ENCODE measurements at places on chromosomes 12 and 14.

DNA sequence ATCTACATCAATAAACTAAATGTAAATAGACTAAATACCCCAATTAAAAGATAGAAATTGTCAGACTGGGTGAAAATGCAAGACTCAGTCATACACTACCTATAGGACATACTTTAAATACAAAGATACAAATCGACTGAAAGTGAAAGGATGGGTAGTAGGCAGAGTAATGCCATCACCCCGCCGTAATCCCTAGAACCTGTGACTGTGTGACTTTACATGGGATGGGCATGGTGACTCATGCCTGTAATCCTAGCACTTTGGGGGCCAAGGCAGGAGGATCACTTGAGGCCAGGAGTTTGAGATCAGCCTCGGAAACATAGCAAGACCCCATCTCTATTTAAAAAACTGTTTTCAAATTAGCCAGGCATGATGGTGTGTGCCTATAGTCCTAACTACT is 2.6 kb upstream of the EVL start:
- peak; percentile 37 for DNase-seq

- no peak for DNase-seq
Measured at GRCh38 chr12:3713947-3714346, 39.0 kb downstream of the CRACR2A start.

- no peak for DNase-seq
Measured at GRCh38 chr12:103241184-103241583, 254.6 kb downstream of the C12orf42 start.

DNA sequence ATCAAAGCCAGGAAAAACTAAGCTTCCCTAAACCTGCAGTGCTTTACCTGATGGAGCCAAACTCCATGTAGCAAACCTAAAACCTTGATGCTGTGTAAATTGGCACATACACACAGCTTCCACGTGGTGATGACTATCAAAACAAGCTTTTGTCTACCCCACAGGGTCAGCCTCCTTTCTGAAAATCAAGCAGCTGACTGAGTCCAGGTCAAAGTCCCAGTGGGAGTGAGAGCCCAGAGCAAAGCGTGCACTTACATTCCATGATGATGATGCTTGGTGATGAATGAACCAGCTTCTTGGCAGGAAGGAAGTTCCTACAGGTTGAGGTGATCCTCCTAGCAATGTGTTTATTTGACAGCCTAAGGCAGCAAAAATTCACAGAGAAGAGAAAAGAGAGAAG is 630.0 kb upstream of the TBX3 start:
- no peak for DNase-seq

- DNase-seq = no peak
Measured at GRCh38 chr14:72801381-72801812, 92.5 kb downstream of the DPF3 start.

GRCh38 chr14:63499701-63500250 is 43.4 kb downstream of the PPP2R5E start:
- no peak for DNase-seq

GRCh38 chr12:52189376-52190174 is 2.2 kb downstream of the KRT80 start:
- no peak for DNase-seq

DNA sequence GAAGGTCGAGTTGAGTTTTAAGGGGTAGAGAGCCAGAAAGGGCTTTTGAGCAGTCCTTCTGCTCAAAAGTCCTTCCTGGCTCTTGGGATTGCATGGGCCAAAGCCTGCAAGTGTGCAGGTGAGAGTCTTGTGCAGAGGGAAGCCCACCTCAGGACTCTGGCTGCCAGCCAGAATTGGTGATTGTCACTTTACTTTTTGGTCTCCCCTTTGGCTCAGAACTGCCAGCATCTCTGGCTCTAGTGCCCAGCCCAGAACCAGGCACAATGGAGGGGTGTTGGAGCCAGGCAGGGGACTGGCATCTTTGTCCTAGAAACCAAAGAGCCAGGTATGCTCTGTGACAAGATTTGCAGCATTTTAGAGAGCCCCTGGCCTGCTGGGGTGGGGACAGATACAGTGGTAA is 23.5 kb downstream of the FAM222A start:
- DNase-seq = no peak
